Retina (tissue), 1 donor: ENCODE measurements at places on chromosomes 3 and 15.

GRCh38 chr3:141368062-141368924, at the start of gene ZBTB38:
ZBTB38 (plus strand) TSS chr3:141368504; CDS start chr3:141442389, 73,885 bp downstream.
- peak; percentile 73 for DNase-seq

- DNase-seq, result no peak
These were observed 41.9 kb upstream of the TEX55 start for GRCh38 chr3:119104031-119104430.

DNA sequence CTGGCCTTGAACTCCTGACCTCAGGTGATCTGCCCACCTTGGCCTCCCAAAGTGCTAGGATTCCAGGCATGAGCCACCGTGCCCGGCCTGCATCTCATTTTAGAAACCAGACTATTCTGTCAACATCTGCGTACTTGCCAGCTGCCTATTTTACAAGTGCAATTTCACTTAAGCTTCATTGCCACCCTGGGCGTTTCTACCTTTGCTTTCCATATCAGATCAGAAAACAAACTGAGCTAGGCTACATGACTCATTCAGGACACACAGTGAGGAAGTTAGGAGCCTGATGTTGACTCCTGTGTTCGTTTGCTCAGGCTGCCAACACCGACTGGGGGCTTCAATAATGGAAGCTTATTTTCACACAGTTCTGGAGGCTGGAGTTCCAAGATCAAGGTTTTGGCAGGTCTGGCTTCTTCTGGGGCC, 42.3 kb upstream of the KLHL25 start:
- DNase-seq, result no peak

GRCh38 chr15:62588938-62589670, 424.0 kb upstream of the C2CD4B start:
- DNase-seq, result no peak

DNA sequence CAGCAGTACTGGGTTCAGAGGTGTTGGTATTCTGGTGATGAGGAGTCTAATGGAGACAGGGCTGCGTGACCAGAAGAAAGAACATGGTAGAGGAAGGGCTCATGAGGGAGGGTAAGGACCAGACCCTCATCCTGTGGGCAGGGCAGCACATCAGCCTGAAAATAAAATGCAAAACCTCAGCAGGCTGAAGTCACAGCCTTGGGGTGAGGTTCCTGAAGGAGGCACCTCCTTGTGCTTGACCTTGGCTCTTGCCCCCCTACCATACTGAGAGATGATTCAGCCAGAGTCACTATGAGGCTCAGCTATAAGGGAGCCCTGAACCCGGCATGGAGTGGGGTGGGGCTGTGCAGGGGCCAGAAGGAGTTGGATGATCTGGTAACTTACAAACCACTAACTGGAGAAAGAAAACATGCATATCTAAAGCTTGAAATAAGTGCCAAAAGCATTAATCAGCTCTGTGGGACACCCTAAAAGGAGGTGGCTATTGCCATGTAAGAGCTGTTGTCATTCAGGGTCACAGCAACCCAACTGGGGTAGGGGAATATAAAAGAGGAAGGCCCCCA, 60.2 kb downstream of the CORO2B start:
- DNase-seq, result no peak

GRCh38 chr15:62793752-62794144, 248.8 kb upstream of the TPM1 start:
- DNase-seq, result no peak

- DNase-seq, result peak; percentile 80
These were observed 1.4 kb upstream of the ZNF710 start for GRCh38 chr15:89999676-90000185.

DNA sequence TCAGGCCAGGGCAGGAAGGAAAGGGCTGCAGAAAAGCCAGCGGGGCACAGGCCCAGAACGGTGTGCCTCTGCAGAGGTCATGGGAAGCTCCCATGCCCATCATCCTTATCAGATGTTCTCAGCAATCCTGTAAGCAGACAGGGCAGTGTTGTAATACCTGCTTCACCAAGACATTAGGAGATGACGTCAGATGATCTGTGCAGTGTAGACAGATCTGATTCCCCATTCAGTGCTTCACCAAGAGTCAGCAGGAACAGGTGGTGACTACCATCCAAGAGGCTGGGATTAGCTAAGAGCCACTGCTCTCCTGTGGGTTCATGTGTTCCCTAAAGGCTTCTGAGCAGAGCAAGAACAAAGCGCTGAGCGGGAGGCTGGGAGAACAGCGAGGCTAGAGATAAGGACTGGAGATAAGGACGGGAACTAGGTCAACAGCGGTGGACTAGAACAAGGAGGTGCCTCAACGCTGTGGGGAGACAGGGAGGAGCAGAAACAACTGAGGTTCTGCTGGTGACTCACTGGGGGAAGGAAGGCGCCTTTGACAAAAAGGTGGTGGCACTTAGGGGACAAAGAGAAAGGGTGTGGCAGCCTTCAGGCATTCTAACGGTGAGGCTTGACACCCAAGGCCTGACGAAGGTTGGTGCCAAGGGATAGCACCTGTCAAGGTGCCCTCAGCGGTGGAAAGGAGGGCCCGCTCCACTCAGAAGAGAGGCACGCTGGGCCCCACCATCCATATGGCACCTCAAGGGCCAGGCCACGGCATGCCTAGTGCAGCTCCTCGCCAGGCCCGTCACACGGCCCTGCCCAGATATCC, 28.4 kb downstream of the CCDC12 start:
- no peak for DNase-seq

GRCh38 chr3:99895131-99895696, 77.6 kb downstream of the CMSS1 start:
- DNase-seq, result no peak

DNA sequence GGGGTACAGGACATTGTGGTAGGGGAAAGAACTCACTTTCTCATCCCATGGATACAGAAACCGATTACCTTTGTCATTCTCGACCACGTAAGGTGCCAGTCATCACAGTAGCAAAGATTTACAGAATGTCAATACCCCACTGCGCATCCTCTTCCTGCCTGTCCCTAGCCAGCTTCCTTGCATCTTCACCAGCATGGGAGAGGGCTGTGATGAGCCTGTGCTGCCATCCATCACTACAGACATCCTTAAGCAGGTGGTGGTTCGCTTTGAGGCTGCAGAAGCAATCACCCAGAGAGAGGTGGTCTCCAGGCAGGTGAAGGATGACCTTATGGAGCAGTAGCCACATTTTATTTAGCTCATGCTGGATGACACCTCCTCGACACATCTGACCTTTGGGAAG, 23.3 kb upstream of the ARIH1 start:
- DNase-seq, result no peak

GRCh38 chr15:90191794-90192509, 9.2 kb upstream of the SEMA4B start:
- DNase-seq, result peak; percentile 77

DNA sequence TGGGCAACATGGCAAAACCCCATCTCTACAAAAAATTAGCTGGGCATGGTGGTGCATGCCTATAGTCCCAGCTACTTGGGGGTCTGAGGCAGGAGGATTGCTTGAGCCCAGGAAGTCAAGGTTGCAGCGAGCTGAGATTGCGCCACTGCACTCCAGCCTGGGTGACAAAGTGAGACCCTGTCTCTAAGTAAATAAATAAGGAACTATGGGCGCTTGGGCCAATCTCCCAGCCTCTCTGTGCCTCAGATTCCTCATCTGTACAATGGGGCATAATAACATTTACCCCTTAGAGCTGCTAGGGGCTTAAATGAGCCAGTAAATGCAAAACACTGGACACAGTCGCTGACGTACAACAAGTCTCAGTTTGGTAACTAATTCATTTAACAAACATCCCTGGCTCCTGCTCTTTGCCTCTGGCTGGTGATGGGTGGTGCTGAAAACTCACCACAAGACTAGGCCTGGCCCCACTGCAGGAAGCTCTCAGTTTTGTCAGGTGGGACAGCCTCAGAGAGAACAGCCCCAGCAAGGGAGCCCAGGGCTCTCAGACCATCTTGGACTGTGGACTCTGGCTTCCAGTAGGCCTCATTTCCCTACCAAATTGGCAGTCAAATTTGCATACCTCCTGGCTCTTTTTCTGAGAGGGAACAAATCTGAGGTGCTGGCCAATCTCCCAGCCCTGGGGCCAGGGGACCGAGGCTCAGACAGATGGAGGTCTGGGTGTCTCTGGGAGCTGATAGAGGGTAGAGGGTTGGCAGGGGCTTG, 6.4 kb upstream of the TBC1D2B start:
- DNase-seq, result no peak

GRCh38 chr3:112230033-112230432, 64.0 kb downstream of the SLC9C1 start:
- DNase-seq, result peak; percentile 2

GRCh38 chr3:64220161-64220914, 4.9 kb downstream of the PRICKLE2 start:
- DNase-seq, result no peak

- no peak for DNase-seq
These were observed 1437.0 kb downstream of the OTOL1 start for GRCh38 chr3:162933656-162934055.

- no peak for DNase-seq
These were observed 165.7 kb upstream of the TSC22D2 start for GRCh38 chr3:150242220-150242936.

DNA sequence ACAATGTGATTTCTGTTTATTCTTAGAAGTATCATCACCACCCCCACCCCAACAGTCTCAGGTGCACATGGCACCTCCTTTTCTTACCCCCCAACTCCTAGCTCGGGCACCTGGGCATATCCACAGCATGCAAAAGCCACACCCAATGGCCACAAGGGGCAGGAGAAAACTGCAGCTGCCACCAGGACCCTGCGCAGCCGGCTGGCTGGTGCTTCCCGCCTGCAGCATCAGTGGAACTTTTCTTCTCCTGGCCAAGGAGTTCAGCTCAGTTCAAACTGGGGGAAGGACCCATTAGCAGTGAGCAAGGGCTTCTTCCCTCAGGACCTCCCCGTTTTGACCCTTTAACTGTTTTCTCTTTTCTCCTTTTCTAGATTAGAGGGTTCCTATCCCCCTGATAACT, 44.8 kb downstream of the TM4SF18 start:
- DNase-seq, result no peak

DNA sequence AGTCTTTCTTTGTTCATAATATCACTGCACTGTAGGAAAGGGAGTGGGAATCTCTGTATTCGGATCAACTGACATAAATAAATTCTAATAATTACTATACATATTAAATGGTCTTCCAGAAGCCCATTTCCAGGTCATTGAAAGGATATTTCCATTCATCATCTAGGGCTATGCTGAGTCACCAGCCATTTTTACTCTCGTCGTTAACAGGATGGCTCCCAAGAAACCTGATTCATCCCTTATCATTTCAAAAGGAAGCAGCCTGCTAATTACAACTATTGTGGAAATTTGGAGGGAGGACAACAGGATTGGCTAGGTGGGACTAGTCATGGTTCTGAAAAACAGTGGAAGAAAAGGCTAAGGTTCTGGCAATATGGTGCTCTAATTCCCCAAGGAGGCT, 13.6 kb downstream of the GMNC start:
- no peak for DNase-seq

GRCh38 chr3:193814166-193814892, 221.3 kb downstream of the OPA1 start:
- no peak for DNase-seq

DNA sequence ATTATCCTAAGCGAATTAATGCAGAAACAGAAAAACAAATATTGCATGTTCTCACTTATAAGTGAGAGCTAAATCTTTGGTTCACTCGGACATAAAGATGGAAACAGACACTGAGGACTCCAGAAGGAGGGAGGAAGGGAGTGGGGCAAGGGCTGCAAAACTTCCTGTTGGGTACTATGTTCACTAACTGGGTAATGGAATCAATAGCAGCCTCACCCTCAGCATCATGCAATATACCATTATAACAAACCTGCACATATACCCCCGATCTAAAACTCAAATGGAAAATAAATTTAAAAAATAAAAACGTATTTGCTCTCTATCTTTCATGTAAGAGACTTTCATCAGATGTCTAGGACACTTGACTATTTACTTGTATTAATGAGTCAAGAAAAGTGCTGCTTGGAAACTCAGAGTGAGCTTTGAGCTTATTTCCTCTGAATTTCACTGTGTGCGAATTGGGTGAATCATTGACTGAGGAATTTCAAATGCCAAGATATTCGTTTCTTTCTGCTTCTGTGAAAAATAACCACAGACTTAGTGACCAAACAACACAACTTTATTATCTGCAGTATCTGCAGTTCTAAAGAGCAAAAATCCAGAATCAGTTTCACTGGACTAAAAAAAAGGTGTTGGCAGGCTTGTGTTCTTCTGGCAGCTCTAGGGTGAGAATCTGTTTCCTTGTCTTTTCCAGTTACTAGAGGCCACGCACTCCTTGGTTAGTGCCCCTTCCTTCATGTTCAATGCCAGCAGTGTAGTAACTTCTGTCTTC, 18.4 kb downstream of the TM4SF18 start:
- DNase-seq, result no peak

DNA sequence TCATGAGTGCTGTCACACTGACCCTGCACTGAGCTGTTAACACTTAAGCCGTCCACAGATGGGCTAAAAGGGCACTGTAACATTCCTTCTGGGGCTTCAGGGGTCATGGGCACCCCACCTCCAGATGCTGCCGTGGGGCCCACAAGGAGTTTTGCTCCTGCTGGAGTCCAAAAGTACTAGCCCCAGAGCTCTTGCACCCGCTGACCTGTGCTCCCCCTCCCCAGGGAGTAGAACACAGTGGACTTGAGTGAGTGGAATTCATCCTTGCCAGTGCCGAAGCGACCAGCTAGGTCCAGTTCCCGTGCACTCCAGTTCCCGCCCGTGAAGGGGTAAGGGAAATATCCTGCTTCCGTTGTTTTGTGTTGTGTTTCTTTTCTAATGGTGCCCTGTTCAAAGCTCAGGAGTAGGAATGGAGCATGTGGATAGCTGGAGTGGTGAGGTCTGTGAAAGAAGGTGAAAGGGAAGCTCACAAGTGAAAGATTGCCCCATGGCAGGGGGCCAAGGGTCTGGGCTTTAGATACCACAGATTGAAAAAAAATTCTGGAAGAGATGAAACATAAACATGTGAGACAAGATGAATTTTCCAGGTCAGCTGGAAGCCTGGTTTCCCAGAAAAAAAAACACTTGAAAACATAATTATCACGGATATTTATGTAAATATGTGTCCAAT, 36.6 kb downstream of the SLCO2A1 start:
- no peak for DNase-seq

GRCh38 chr15:39588531-39589192, 7.8 kb downstream of the THBS1 start:
- no peak for DNase-seq

DNA sequence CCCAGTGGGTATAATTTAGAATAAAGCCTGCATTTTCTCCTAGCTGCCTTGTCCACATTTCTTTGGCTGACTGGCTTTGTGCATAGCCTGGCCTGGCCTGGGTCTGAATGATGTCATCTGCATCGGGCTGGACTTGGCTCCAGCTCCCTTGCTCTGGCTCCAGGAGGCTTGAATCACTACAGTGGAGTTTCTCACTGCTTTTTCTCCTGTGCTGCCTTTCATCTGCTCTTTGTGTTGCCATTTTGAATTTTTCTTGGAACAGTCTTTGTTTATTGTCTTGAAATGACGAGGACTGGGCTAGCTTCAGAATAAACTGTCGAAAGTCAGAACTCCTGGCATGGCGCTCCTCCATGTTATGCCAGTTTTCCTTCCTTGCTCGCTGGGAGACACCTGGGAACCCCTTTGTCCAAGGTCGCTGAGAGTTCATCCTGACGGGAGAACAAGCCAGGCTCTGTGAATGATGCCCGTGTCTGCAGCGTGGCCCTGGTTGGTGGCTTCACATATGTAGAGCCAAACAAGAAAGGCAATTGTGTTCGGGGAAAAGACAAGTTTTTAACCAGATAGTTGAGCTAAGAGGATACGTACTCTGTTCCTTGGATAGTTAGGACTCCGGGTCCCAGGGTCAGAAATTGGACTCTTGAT, 258.9 kb downstream of the PDZRN3 start:
- no peak for DNase-seq
